ENCODE measurements at places on chromosomes 7 and 10.
A peak's percentile ranks its signal among the peaks of the same experiment; 100 is the strongest.

GRCh38 chr10:112137154-112137987, 46.2 kb downstream of the GPAM start:
- DNase-seq: peak; percentile 83

DNA sequence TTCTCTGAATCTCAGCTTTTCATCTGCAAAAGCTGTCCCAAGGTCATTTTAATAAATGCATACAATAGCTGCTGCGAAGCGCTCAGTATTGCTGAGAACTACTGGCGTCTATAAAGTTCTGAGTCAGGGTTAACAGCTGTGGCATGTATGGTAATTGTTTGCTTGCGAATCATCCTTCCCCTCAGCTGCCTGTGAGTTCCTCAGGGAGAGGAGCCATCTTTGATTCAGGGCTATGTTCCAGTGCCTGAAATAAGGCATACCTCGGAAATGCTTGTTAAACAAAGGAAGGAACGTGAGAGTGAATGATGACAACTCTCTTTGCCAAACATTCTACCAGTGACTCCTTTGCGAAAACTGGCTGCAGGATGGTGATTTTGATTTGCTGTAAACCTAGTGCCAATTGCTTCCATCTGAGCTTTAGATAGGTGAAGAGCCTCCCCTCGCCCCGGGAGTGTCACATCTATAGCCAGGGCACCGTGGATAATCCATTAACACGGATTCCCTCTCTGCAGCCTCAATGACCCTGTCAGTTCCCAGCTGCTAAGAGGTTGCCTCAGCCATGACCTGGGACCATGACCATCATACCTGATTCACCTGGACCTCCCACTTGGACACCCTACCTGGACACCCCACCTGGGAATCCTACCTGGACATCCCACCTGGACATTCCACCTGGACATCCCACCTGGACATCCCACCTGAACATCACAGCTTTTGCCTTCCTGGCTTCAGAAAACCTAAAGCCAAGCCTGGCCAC, 39.6 kb downstream of the GPRIN2 start:
- DNase-seq: peak; percentile 76

- DNase-seq: no peak
Measured at GRCh38 chr10:133567609-133568286, 2.4 kb upstream of the SYCE1 start.

DNA sequence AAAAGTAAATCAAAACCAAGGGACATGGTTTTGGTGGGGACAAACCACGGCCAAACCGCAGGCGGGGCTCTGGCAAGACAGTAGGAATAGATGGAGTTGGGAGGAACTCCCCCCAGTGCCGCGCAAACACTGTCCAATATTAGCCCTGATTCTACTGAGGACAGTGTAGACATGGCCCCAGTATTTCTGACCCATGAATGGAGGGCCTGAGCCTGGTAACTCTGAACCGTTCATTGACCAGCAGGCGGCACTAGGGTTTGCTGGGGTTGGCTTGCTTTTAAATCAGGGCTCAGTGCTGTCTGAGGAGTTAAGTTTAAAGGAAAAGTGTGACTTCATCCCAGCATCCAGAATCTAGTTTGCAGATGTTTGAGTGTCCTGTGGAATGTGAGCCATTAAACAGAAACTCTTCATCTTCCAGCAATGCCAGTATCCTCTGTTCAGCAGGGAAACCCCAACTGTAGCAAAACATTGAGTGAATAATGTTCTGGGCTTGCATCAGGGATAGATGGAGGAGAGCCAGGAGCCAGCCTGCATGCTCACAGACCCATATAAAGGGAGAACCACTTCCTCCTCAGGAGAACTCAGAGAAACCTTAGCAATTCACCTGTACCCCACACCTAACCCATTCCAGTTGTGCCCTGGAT, 147.4 kb upstream of the PRSS58 start:
- DNase-seq: no peak

DNA sequence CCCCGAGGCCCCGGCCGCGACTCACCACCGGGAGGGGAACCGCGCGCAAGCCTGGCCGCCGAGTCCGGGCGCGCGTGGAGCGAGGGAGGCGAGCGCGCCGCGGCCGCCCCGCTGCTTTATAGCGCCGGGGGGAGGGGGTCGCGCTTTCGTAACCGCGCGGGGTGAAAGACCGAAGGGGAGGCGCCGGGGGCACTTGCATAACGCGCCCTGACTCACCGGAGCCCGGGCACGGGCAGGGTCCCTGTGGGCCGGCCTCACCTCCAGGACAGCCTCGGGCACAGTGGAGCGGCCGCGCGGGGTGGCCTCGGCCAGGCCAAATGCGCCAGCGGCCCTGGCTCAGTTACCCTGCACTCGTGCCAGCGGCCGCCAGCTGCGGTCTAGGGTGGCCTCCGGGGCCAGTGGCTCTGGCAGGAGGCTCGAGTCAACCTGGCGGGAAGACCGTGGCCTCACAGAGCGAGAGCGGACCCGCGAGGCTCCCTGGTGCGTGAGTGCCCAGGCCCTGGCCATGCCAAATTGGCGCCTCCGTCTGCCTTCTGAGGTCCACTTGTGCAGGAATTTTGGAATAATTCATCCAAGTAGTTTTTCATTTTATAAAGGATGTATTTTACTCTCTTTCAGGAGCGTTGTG, at the start of gene RBP4:
Gene RBP4, minus strand, starts transcription at position 90 of the 628 bp plus-strand sequence. CDS start 207 bp downstream, outside the sequence.
- no peak for DNase-seq

DNA sequence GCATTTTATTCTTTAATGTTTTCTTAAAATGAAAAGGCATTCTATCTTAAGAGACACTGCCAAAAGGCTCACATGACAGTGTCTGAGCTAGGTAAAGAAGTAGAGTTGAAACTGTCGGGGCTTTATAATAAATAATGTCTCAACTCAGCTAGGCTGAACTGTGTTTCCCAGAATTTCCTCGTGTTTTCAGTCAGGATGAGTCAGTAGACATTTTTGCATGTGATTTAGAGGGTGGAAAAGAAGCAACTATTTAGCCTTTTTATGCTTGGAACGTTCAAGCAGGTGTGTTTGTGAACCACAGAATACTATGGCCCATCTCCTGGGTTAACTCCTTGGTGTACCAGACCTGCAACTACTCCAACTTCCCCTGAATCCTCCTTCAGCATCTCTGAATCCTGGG, 23.4 kb upstream of the LIPA start:
- no peak for DNase-seq

- no peak for DNase-seq
Measured at GRCh38 chr7:21942955-21943354, 2.7 kb downstream of the CDCA7L start.

GRCh38 chr10:788796-789748, 99.6 kb upstream of the DIP2C start:
- peak; percentile 88 for DNase-seq

GRCh38 chr7:2589341-2589740, 30.6 kb downstream of the IQCE start:
- no peak for DNase-seq

GRCh38 chr7:5237286-5237685, 45.5 kb upstream of the SLC29A4 start:
- DNase-seq: no peak

- DNase-seq: no peak
Measured at GRCh38 chr7:91898240-91898992, 17.9 kb upstream of the MTERF1 start.

- DNase-seq: no peak
Measured at GRCh38 chr10:102935505-102935904, 17.4 kb downstream of the CNNM2 start.

- no peak for DNase-seq
Measured at GRCh38 chr10:56212951-56213350, 148.1 kb downstream of the ZWINT start.

DNA sequence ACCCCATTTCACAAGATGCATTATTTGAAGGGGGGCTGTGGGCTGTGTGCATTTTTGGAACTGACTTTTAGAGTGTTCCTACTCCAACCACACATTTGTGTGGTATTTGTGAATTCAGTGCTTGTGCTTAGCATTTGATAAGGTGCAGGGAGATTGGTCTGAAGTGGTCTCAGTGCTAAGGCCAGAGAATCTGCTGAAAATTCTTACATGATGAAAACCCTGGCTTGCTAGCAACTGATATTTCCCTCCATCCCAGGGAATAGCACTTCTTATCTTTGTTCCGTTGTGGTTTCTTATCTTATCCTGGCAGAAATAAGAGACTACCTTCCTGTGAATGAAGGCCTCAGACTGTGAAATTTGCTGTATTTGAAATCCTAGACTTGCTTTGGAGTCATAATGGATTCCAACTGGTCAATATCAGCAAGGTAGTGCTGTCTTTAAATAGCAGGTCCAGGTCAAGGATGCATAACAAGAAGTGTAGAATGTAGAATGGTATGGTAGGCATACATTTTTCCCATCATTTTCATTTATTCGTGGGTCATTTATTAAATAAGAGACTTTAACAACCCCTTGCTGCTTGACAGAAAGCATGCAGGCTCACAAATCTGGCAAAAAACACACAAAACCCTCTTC, 986.9 kb downstream of the REEP3 start:
- peak; percentile 93 for DNase-seq

DNA sequence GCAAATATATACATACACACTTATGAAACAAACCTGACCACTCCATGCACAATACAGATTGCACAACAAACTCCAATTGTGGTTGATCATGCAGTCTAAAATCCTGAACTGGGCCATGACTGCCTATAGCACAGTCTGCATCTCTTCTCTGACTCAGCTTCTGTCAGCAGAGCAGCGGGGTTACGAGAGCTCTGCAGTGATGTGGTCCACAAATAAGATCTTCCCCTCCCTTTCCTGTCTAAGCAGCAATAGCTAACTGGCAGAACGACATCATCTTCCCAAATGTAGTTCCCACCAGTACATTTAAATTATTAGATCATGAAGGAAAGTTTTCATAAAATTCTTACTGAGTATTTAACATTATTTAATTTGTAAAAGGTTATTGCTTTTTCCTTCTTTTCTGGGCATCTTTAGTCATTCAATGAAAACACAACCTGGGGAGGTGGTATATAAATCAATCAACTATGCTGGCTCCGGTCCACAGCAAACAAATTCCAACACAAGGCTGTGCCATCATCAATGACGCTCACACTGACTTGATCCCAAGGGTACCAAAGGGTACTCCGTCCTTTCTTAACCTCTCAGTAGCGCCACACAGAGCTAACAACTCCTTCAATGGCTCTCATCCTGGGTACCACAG, 17.1 kb downstream of the ARHGAP21 start:
- no peak for DNase-seq
